ENCODE measurements at places on chromosomes 12 and 14. TPM values are rescaled to one million over a fixed set of nuclear protein-coding genes. Genes with fewer than 3 reads are reported as not detected.

Gene KLHDC1
- total RNA-seq, result 1.3 TPM

Gene RESF1
- total RNA-seq, result 78.8 TPM

Gene ZBTB39
- 6.4 TPM for total RNA-seq

Gene FBRSL1
- total RNA-seq, result 55.1 TPM

Gene ISCA2
- 35.9 TPM for total RNA-seq

Gene PPM1H
- 0.02 TPM for total RNA-seq

All from activated CD4-positive, alpha-beta T cell treated with anti-CD3 and anti-CD28 coated beads for 36 hours (primary cell).